NCI-H1048 (cell line): ENCODE measurements at places on chromosomes 16 and 17.

- no peak for DNase-seq
Observed at GRCh38 chr16:14427371-14427948, 202.6 kb downstream of the PARN start.

- no peak for DNase-seq
Observed at GRCh38 chr16:50642349-50642748, 38.8 kb downstream of the SNX20 start.

DNA sequence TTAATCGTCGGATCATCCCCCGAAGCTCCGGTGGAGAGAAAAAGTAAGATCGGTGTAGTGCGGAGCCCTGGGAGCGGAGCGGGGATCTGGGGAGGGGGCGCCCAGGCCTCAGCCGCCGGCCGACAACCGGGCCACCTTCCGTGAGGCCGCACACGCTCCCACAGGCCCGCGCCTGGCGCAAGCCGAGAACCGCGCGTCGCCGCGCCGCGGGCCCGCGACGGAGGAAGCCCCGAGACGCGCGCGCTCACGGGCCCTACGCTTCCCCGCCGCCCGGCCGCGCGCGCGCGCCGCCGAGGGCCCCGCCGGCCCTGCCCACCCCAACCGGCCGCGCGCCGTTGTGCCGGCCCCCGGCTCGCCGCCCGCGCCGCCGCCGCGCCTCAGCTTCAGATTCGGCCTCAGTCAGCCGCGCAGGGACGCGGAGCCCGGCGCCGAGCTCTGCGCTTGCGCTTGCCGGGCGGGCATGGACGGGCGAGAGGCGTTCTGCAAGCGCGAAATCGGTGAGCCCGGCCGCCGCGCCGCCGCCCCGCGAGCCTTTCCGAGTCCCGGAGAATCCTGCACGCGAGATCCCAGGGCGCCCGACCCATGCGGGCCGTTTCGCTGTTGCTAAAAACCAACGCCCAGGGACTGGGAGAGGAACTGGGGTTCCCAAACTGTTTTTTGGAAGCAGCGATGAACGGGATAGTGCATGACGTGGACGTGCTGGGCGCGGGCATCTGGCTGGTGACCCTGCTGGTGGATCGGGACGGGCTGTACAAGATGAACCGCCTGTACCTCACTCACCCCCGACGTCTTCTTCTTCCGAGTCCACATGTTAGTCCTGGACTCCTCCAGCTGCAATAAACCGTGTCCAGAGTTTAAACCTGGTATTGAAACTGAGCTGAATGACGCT, 28.0 kb upstream of the LRRC37A start:
- peak; percentile 88 for DNase-seq

GRCh38 chr16:81778861-81779535, at the start of gene PLCG2:
TSS of gene PLCG2 (plus strand) at chr16:81779291. CDS start at chr16:81785990, 6,699 bp downstream.
- no peak for DNase-seq

- no peak for DNase-seq
Observed at GRCh38 chr16:67254801-67255552, 6.2 kb downstream of the SLC9A5 start.
